HCEC 1CT (cell line): ENCODE measurements at places on chromosomes 11 and 22.

GRCh38 chr11:26702406-26702805, 19.5 kb downstream of the SLC5A12 start:
- no peak for DNase-seq

DNA sequence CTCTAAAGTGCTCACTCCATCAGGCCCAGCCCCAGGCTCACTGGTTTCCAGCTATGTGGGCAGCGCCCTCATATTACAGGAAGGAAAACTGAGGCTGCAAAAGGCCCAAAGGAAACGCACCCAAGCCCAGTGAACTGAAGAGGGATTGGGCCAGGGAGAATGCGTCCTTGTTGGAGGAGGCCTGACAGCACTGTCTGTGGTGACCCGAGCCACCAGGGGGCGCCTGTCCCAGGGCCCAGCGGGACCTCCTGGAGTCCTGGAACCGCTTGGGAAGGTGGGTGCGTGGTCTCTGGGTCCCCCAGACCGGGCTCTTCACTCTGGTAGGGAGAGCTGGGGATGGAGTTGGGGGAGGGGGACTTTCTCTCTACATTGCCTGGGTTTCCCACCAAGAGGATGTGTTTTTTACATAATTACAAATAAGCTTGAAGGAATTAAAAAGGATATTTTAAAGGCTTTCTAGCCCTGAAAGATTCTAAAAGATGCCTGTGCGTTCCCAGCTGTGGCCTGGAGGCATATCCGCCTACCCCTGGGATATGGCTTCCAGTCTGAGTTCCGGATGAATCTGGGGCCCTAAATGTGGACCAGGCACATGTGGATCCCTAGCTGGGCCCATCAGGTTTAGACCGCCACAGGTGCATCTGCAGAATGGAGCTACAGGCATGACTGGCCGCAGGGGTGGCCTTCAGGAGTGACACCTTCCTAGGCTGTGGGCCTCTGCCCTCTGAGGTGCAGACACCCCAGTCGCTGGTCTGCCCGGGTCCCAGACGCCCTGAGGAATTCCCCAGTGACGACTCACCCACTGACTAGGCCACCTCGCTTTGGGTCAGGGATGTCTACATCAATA, 4.2 kb downstream of the SPI1 start:
- peak; percentile 54 for DNase-seq

DNA sequence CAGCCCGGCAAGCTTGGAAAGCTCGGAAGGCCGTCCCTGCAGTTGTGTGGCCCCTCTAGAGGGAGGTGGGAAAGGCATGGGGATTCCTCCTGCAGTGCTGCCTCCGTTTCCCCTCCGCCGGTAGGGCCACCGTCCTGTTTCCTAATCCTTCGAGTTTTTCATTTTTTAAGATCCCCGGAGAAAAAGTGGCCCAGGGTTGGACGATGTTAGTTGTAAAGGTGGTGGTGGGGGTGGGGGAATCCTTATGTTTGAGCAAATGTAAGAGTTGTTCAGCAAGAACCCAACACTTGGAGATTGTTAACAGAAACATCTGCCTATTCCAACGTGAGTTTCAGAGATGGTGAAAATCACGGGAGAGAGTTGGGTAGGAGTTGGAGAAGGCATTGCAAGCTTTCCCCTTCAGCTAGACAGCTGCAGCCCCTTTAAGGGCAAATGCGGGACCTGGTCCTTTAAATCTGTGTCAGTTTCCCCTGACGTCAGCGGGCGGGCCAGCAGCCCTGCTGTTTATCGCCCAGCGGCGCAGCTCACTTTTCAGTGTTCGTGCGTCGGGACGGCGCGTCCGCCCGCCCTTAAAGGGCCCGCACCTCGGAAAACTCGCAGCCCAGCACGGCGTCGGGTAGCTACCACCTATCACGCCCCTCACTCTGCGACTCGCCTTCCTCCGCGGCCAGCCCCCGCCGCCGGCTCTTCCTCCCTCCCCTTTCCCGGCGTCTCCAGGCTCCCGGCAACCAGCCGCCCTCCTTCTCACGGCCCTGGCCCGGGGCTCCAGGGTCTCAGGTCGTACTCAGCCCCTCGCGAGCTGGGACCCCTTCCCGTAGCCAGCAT, at the start of gene SIDT2:
SIDT2 (plus strand) TSS at position 534 of the 825 bp plus-strand sequence. CDS start 521 bp downstream, outside the sequence.
- DNase-seq = peak; percentile 89

- no peak for DNase-seq
Measured at GRCh38 chr22:42432818-42433217, 615 bp upstream of the NFAM1 start.

- peak; percentile 59 for DNase-seq
Measured at GRCh38 chr22:31346733-31347250, 646 bp upstream of the PATZ1 start.

GRCh38 chr11:36274414-36274813, 14.8 kb downstream of the COMMD9 start:
- DNase-seq = no peak

DNA sequence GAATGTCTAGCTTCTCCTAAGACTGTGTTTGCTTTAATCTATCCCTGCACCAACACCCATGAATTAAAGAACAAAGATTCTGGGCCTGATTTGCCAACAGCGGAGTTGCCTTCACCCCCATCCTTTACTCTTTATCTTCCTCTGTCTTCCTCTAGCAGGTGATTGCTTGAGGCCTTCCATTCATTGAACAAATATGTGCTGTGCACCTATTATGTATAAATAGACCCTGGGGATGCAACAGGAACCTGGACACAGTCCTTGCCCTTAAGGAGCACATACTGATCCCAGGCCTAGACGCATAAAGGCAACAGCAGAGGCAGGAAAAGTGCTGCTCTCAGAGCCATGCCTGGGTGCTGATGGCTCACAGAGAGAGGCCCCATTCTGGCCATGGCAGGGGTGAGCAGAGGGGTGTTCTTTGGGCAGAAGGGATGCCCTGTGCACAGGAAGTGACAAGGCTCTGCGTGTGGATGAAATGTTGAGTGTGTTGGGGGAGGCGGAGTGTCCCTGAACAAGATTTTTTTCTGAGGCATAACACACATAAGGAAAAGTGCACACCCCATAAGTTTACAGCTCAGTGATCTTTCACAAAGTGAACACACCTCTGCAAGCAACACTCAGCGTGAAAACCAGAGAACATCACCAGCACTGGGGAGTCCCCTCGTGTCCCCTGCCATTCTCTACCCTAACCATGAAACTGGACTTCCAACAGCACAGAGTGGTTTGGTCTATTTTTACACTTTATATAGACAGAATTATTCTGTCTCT, 145.9 kb downstream of the GRIK4 start:
- DNase-seq = no peak
